NCI-H524 treated with DMSO at 0.1 percent for 48 hours (cell line): ENCODE measurements at places on chromosomes 1 and 21.

DNA sequence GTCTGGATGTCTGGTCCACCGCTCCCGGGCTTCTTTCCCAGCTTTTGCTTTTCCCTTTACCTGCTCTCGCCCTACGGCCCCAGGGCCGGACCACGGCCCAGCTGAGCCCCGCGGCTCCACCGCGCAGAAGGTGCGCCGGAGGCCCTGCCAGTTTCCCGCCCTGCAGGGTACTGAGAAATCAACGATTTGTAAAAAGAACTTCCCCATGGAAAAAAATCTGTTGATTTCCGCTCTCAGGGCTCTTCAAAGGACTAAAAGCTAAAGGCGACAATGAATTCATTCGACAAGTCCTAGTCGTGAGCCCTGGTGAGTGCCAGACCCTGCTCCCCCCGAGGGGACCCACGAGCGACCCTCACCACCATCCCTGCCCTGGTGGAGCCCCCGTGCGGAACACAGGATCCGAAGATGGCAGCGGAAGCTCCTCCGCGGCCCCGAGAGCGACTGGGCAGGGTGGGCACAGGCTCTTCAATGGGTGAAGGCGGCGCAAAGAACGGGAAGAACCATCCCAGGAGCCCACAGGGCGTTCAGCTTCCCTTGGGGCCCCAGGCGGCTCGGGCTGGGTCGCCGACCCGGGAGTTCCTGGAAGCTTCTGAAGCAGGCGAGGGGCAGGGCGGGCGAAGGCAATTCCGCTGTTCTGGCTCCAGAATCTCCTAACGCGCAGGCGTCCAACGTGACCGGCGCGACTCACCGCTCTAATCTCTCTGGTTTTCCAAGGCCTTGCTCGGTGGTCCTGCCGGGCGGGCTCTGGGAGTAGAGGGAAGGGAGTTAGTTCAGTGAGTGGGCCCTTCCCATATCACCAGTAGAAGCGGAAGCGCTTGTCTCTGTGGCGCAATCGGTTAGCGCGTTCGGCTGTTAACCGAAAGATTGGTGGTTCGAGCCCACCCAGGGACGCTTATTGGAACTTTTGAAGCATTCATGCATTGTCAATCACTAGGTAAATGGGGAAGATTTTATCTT, 6.6 kb upstream of the RNU1-2 start:
- no peak for DNase-seq

- no peak for DNase-seq
Measured at GRCh38 chr1:165516469-165516868, 27.3 kb upstream of the LRRC52 start.

- DNase-seq, result no peak
Measured at GRCh38 chr1:53860967-53861411, 22.9 kb upstream of the NDC1 start.

- DNase-seq, result no peak
Measured at GRCh38 chr1:170978371-170978910, 43.1 kb downstream of the MROH9 start.

- no peak for DNase-seq
Measured at GRCh38 chr1:154786804-154787570, 83.1 kb downstream of the KCNN3 start.

DNA sequence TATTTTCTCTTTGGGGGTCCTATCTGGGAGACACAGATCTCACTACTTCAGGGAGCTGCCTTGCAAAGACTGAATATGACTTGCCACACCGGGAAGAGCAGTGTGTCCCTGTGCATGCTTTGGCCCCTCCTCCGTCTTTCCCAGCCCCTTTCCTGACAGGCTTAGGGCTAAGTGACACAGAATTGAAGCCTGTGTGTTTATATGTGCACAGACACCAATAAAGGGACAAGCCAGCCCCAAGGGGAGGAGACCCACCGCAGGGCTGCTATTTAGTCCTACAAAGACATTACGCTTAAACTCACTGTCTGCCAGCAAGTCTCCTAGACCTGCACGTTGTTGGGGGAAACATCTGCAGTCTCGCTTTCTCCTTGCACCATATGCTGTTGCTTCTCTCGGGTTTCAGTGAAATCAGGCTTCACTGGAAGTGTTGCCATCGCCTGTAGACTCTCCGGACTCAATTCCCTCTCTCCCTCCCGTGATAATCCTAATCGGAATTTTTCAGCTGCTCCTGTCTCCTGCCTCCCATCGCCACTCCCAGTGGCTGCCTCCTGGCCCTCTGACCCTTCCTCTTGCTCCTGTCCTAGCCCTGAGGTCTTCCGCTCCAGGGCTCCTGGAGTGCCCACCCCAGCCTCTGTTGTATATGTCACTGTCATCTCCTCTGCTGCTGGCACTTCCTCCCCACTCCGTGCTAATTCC, 58.5 kb upstream of the LRRC53 start:
- DNase-seq, result peak; percentile 77

DNA sequence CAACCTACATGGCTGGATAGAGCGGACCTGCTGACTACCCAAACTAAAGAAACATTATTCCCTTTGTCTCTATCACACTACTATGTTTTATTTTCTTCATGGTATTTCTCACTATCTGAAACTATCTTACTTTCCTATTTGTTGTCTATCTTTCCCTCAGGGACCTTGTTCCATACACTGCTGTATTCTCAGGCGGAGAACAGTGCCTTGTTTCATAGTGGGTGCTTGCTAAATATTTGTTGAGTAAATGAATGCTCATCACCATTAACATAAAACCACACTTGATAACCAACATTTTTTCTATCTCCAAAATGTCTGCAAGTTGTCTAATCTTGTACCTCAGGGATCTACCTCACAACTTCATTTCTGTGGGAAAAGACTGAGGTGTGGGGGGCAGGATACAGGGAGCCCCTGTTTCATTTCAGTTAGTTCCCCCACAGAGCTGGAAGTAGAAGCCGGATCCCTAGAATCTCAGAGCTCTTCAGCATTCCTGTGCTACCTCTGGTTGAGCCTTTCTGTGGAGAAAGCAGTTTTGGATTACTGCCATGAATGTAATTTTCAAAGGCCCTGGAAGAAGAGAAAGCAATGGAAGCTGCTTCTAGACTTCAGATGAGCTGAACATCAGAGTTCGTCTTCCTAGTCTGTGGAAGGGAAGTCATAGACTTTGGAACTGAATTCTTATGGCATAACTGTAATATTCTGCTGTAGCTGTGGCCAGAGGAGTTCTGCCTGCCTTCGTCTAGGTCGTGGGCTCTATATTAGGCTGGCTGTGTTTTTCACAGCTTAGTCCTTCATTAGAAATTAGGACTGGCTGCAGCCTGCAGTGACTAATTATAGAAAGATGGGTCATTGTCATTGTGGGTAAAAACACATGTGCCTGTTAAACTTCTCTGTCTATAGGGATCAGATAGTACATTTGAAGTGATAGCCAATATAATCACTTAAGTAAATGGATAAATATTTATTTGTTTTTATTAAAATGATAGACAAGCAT, 293.2 kb upstream of the SGIP1 start:
- no peak for DNase-seq

GRCh38 chr1:161309868-161310267, at the start of gene MPZ:
Gene MPZ, minus strand, starts transcription at chr1:161309968. Its CDS starts 63 bp downstream, at chr1:161309905.
- DNase-seq, result no peak

DNA sequence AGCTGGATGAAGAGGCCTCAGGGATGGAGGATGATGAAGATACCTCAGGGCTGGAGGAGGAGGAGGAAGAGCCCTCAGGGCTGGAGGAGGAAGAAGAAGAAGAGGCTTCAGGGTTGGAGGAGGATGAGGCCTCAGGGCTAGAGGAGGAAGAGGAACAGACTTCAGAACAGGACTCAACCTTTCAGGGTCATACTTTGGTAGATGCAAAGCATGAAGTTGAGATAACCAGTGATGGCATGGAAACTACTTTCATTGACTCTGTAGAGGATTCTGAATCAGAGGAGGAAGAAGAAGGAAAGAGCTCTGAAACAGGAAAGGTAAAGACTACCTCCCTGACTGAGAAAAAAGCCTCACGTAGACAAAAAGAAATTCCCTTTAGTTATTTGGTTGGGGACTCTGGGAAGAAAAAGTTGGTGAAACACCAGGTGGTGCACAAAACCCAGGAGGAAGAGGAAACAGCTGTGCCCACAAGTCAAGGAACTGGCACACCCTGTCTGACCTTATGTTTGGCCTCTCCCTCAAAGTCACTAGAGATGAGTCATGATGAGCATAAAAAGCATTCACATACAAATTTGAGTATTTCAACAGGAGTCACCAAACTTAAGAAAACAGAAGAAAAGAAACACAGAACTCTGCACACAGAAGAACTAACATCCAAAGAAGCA, 15.4 kb downstream of the L1TD1 start:
- no peak for DNase-seq

DNA sequence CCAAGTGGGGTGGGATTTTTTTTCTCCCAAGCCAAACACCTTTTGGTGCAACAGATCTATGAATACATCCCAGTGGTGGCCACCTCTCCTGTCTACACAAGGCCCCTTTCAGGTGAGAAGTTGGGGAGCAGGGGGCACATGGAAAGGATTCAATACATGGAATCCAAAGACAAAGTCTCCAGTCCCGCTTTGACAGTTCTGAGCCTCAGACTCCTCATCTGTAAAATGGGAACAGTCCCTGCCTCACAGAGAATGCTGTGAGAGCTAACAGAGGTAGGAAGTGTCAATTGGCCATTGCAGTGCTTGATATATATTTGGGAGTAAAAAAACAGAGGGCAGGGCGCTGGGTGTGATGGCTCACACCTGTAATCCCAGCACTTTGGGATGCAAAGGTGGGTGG, 26.7 kb upstream of the ZNF436 start:
- DNase-seq, result no peak

DNA sequence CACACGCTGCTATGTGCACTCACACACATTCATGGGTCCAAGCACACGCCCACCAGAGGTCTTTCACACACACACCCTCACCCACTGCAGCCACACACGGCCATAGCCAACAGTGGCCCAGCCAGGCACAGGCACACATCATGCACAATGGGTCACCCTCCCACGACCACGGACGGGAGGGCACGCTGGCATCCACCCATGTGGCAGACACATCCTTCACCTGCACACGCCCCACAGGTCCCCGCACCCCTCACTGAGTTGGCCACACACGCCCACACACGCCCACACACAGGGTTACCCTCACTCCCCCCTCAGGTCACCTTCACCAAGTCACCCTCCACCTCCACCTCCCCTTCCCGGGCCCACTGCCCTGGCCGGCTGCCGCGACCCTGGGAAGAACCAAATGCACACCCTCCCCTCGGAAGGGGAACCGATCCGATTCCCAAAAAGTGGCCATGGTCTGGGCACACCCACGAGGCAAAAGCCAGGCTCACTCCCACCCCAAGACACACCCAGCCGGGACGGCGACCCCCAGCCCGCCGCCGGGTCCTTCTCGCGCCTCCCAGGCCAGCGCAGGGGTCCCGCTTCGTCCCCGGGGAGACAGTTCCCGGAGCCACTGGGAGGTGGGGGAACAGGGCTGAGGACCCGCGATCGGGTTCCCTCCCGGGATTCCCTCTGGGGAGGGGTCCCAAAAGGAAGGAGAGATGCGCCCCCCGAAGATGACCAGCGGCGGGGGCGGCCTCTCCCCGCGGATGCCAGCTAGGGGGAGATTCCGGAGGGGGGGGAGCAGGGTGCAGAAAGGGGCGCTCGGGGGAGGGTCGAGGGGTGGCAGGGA, 860 bp downstream of the SDC3 start:
- no peak for DNase-seq

GRCh38 chr1:161834967-161835550, 68.9 kb downstream of the ATF6 start:
- no peak for DNase-seq

DNA sequence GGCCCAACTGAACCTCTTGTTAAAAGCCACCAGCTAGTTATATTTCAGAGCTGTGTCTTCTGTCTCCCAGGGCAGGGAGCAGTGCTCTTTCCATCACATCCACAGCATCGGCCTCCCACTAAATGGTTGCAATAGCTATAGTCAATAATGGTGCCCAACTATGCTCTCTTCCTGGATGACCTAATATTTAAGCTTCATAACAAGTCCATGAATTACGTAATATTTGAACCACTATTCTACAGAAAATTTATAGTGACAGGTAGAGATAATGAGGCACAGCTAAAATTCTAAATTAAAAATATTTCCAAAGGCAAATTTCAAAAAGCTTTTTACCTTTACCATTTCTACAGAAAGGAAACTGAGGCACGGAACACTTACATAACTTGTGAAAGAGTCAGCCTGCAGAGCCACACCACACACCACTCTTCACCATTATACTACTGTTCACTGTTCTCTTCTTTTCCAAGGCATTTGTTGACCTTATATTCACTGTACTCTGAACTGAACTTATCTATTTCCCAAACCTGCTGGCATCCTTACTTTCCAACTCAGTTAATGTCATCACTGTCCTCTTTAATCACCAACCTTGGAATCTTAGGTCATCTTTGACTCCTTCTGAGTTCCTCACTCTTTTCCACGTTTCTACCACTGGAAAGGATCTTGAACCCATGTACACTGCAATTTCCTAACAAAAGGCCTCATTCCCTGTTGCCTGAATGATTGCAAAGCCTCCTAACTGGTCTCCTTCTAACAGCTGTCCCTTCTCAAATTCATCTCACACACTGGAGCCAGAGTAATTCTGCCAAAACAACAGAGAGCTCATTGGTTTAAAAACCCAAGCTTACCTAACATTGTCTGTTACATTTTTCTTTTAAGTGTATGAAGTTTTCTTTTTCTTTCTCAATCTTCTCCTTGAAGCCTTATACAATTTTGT, 85.5 kb downstream of the DDAH1 start:
- no peak for DNase-seq
